Activated T-helper 9 cell treated with anti-CD3 and anti-CD28 coated beads, Interleukin-2, amount 50 U/mL, for 16 hours (primary cell): ENCODE measurements at places on chromosomes 6 and 20.

- no peak for DNase-seq
Measured at GRCh38 chr6:9103876-9104521, 668.7 kb upstream of the SLC35B3 start.

DNA sequence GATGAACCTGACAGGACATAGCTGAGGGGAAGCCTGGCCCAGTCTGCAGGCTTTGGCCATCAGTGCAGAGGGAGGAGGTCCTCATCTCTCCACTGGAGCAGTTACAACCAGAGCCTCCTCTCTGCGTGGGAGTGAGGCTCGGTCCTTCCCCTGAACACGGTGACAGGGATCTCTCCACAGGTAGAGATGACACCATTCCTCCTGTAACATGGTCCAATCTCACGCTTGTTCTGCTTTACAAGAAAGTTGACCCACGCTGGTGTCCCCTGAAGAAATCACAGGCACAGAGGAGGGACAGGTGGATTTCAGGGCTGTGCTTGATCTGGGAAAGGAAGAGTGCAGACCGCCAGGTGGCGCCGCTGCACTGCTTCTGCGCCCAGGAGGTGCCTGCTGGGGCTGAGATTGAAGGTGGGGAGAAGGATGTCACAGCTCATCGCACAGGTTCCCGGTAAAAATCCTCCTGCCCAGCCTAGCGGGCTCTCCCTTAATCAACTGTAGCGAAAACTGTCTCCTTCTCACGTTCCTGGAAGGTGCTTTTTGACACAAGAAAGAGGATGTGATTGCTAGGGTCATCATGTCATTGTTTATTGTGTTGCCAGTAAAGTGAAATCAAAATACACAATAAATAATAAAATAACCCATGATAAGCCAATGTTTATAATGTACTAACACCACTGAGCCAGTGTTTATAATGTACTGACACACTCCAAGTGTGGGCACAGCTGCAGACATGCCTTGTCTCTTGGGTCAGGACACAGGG, 20.4 kb downstream of the HLA-G start:
- DNase-seq, result peak; percentile 76

DNA sequence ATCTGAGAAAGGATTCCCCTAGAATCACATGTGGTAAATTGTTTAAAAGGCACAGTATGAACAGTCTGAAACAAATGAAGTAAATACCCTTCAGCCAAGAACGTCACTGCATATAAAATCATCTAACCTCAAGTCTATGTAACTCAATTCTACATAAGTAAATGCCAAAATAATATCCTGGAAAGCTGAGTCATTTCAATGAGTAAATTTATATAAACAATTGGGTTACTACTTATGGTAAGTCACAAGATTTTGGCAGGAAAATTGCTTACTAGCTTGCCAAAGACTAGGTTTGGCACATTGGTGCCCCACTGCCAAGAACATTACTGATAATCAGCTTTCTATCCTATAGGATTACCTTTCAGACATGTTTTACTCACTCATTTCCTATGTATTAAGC, 8.4 kb downstream of the GMDS start:
- DNase-seq, result no peak

DNA sequence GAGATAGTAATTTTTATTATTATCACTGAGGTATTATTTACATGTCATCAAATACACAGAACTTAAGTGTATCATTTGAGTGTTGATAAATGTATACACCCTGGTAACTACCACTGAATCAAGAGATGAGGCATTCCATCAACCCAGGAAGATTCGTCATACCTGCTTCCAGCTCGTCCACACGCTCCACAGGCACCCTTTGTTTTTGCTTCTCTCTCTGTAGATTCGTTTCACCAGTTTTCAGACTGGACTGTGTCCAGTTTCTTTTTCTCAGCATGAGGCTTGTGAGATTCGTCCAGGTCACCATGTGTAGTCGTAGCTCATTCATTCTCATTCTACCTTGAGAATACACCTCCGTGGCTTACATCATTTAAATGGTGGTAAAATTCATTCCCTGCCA, 64.5 kb downstream of the BFSP1 start:
- no peak for DNase-seq

DNA sequence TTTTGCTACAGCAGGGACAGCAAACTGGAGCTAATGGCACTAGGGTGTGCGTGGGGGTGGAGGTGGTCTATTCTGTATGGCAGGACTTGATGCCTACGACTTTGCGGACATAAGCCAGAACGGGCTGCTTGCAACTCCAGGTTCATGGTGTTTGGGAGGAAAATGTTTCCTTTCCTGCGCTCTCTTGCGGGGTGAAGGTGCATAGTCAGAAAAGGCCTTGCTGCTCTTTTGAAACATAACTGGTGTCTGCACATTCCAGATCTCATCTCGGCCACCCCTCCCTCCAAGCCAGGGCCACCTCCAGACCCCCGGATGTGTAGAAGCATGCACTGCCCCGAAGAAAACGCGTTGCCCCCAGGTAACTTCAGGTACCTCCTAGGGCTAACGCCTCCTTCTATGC, 8.1 kb downstream of the FOXA2 start:
- DNase-seq, result no peak

DNA sequence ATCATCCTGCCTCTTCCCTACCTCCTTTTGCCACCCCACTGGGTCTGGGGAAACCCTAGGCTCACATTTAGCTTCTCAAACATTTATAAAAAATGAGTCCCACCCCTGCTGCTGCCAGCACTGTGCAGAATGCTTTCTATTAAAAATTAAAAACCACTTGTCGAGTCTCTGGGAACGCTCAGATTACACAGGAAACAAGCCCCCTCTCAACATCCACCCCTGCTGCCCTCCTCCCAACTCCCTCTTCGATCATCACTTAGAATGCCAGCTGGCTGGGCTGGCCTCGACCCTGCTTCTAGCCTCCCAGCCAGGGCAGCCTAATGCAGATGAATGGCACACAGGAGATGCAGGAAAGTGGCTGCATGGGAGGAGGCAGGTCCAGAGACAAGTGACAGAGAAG, 75.8 kb downstream of the CDH22 start:
- DNase-seq, result no peak

- no peak for DNase-seq
Measured at GRCh38 chr20:37198932-37199660, 19.7 kb upstream of the MROH8 start.

DNA sequence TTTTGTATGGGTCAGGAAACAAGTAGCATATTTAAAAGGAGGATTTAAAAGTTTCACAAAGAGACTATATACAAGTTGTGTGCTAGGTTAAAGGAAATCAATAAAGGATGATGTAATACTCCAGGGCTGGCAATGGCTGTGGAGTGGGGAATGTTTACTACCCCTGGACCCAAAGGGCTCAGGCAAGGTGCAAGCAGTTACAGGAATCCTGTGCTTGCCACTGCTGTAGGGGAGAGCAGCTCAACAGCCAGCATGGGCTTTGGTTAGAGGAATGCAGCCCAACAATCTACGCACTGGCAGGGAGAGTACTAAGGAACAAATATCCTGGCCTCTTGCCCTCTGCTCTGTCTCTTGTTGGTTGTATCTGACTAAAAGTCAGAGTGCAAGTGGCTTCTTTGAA, 1642.2 kb downstream of the KHDRBS2 start:
- no peak for DNase-seq

DNA sequence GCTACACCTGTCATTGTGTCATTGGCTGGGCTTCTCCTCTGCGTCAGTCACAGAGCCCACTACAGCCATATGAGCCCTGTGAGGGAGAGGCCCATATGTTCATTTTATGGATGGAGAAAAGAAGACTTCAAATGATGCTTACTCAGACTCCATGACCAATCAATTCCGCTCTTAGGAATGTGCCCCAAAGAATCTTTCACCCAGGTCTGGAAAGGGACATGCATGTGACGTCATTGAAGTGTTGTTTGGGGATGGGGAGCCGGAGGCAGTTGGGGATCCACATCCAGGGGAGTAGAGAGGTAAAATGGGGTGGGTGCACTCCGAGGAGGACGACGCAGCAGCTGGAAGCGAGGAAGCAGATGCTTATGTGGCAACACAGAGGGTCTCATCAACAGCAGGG, 9.6 kb upstream of the C6orf132 start:
- DNase-seq, result no peak

DNA sequence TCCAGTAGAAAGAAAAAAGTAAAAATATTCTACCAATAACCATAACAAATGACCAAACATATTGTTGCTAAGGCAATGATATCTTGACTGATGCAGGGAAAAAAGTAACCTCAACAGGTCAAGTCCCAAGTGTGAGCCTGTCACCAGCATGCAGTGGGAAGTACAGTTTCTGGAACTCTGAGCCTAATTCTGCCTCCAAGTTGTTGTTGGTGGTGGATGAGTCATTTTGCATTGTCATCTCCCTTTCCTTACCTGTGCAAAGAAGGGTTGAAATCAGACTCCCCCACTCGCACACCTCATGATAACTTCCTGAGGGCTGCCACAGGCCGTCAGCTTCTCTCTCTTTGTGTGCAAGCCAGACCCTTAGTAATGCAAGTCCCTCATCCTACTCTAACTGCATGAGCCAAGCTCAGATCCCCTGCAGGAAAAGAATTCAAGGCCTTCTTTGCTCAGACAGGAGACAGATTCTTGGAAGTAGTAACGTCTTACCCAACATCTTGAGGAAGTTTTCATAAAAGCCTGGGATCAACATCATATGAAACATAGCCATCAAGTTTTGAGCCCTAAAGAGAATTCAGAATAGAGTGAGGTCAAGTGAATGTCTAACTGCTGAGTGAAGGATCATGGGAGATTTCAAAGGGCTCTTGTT, 207.6 kb upstream of the FOXA2 start:
- DNase-seq, result no peak

DNA sequence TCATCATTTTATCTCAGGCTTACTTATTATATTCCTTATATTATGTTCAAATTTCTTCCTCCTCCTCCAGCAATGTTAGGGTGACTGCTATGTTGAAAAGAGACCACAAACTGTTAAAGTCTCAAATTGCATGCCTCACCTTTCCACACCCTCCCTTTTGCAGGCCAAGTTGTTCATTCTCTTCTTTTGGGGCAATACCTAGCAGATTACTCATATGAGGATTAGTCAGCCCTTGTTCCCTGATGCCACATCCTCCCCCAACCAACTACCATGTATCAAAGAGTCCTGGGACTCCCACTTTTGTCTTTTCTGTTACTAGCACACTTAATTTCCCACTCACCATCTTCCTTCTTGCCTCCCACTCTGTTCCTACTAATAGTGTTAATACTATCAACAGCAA, 434.7 kb downstream of the BCKDHB start:
- DNase-seq, result no peak

GRCh38 chr6:123629258-123629941, 7.3 kb downstream of the TRDN start:
- no peak for DNase-seq

GRCh38 chr20:17961587-17961940, 7.0 kb downstream of the SNX5 start:
- no peak for DNase-seq

- no peak for DNase-seq
Measured at GRCh38 chr6:41674231-41675000, 36.1 kb downstream of the MDFI start.

- DNase-seq, result no peak
Measured at GRCh38 chr6:35047265-35048011, 93.7 kb downstream of the TCP11 start.

DNA sequence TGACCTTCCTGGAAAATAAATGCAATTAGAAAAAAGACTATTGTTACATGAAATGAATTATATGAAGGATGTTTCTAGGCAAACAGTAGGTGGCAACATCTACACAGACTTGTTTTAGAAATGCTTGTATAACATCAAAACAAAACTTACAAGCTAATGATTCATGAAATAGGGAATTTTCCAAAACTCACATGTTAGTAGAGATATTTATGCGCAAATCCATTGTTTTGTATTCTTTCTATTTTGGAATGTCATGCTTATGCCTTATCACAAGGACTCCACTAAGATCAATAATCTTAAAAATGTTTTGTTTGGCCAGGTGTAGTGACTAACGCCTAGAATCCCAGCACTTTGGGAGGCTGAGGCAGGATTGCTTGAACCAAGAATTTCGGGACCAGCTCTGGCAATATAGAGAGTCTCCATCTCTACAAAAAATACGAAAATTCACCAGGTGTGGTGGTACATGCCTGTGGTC, 32.3 kb upstream of the LGSN start:
- DNase-seq, result no peak

- no peak for DNase-seq
Measured at GRCh38 chr6:144341831-144342527, 56.8 kb downstream of the UTRN start.

GRCh38 chr6:128725271-128726233, 157.4 kb upstream of the LAMA2 start:
- no peak for DNase-seq

GRCh38 chr6:106084106-106084988, 1.8 kb upstream of the PRDM1 start:
- DNase-seq, result no peak

- DNase-seq, result no peak
Measured at GRCh38 chr6:70219943-70220613, 82.8 kb downstream of the COL9A1 start.

DNA sequence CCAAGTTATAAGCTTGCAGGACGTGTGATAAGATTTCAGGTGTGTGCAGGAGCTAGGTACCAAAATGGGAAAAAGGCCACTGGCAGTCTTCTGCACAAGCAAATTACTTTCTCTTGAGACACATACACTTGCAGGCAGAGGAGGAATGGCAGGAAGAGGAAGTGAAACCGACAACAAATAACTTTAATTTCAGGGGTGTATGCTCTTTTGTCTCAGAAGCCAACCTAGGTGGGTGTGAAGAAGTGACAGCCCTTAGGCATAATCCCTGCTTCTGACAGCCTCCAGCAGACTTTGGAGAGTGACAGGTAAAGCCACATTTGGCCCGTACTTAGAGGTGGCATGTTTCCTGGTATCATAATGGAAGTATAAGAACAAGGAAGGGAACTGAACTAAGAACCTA, 118.8 kb upstream of the TRAF3IP2 start:
- no peak for DNase-seq

DNA sequence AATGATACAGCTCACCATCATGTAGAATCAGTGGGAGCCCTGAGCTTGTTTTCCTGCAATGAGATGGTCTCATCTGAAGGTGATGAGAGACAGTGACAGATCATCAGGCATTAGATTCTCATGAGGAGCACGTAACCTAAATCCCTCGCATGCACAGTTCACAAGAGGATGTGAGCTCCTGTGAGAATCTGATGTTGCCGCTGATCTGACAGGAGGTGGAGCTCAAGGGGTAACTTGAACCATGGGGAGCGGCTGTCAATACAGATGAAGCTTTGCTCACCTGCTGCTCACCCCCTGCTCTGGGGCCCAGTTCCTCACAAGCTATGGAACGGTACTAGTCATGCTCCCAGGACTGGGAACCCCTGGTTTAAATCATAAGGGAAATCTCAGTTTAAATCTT, 89.2 kb downstream of the THBS2 start:
- no peak for DNase-seq

GRCh38 chr20:51484831-51485230, 57.7 kb downstream of the NFATC2 start:
- DNase-seq, result no peak
